Nucleus accumbens (tissue), 56 donors: ENCODE measurements at places on chromosomes 2 and 18.

DNA sequence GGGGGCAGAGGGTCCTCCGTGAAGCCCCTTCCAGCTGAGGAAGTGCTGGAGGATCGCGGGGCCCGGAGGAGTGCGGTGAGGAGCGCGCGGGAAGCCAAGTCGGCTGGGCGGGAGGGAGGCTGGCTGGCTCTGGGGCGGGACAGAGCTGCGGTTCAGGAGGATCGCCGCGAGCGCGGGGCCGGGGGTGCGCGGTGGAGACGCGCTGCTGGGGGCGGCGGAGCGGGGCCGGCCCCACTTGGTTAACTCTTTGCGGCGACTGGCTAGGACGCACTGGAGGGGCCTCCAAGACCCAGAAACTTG lies 464 bp downstream of the CYBRD1 start:
- DNase-seq = no peak

- no peak for DNase-seq
These were observed 78.4 kb upstream of the MEX3C start for GRCh38 chr18:51275712-51276476.

DNA sequence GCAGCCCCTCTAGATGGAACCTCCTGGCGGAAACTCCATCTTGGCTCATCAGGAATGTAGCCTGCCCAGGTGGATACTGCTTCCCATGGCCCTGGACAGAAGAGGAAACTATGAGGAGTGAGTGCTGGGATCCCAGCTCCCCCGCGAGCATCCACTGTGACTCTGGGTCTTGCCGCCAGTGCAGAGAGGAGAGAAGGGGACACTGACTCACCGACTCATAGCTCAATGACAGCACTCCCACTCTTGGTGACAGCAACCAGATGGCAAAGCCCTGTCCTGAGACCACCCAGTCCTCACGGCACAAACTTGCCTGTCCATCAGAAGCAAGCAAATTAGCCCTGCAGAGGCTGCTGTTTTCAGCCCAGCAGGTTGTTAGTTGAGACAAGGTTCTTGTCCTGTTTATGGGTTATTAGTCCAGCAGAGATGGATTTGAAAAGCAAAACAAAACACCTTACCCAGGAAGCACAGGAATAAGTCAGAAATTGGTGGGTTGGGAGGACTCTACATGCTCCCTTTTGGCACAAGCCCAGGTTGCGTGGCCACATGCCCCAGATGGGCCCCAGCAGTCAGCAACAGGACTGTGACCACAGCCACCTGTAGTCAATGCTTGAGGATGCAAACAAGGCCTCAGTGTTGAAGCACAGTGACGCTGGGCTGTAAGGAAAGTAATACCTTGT lies 111.5 kb upstream of the GLI2 start:
- no peak for DNase-seq

DNA sequence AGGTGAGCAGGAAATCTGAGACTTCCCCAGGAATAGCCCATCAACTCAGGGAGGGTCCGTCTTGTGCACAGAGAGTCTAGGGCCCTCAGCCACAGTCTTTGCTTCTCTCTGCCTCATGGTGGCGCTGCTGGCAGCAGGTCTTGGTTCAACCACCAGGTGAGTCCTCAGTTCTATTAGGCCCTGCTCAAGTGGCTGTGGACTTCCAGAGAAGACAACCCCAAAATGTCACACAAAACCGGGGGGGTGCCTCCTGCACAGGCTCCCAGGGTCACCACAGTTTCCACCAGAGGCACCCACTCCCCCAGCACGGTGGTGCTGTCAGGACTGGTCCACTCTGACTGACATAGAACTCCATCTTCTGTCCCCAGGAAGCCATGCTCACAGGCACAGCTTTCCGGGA lies 2.4 kb upstream of the CHRNG start:
- no peak for DNase-seq

DNA sequence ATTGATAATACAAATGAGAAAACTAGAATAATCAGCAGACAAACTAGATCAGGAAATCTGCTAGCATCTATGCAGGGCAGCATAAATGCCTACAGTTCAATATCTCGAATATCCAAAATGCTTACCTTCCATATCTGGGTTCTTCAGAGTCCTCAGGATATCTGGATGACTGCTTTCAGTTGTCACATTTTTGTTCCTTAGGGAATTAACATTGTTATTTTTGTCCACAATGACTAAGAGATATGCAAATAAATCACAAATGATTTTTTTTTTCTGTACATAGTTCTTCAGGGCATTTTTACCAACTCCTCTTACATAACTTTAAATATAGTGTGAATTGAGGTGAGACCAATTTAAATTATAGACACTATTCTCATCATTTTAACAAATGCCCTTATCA lies 80.9 kb downstream of the AQP4 start:
- DNase-seq = no peak

- DNase-seq = no peak
These were observed 58.6 kb downstream of the MMADHC start for GRCh38 chr2:149528983-149529382.

- no peak for DNase-seq
These were observed 20.1 kb upstream of the NEB start for GRCh38 chr2:151754253-151754897.

GRCh38 chr2:217166241-217166850 lies 306.5 kb upstream of the TNP1 start:
- DNase-seq = no peak

DNA sequence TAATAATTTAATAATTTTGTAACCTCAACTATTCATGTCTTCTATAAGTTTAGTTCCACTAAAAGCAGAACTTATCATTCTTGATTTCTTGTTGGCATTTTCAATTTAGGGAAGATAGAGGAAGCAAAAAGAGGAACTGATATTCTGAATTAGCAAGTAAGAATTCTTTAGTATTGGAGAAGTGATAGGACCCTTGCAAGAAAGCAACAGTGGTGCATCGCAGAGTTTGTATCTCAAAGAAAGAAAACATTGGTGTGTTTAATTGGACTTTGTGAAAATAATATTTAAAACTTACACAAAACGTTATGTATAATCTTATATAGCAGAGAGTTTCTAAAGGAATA lies 36.5 kb upstream of the TNFRSF11A start:
- no peak for DNase-seq

DNA sequence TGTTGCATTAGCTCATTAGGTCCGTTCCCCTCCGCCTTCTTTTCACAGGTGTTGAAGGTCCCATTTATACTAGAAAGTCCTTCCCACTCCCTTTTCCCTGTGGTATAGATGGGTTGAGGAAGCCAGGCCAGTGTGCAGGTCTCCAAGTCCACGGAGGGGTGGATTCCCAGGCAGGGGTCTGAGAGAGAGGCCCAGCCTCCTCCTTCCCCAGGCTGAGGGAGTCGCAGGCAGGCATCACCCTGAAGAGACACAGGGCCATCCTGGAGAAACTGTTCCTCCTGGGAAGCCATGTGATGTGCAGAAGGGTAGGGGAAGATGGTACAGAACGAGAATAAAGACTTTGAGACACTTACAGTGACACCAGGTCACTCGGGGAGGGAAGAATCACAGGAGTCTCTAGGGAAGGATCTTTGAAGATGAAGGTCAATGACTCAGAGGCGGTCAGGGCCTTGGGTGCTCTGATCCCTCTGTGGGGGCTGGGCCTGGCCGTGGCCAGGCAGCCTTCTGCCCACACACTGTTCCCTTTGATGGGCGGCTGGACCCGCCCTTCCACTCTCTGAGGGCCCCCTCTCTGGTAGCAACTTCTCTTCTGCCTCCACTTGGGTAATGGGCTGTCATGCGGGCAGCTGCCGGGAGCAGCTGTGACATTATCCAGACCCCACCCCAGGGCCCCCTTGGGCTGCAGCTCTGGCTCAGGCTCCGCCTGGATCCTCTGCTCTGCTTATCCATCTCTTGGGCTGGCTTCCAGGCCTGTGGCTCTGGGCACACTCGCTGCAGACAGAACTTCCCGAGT lies 45.1 kb downstream of the RHOB start:
- DNase-seq = no peak
